Iris pigment epithelial cell (primary cell): ENCODE measurements at places on chromosomes 6 and 20.

DNA sequence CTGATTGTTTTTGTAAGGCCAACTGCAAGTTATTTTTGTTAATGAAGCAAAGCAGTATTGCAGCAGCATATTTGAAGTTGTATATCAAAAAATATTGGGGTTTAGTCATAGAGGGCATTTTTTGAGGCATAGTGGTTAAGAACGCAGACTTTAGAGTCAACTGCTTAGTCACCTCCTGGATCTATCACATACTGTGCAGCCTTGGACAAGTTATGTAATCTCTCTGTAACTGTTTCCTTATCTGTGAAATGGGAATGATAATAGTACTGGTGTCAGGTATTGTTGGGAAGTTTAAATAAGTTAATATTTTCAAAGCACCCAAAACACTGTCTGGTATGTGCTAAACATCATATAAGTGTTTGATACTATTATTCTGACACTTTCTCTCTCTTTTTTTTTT is 27.2 kb upstream of the EFHC1 start:
- peak; percentile 91 for DNase-seq

DNA sequence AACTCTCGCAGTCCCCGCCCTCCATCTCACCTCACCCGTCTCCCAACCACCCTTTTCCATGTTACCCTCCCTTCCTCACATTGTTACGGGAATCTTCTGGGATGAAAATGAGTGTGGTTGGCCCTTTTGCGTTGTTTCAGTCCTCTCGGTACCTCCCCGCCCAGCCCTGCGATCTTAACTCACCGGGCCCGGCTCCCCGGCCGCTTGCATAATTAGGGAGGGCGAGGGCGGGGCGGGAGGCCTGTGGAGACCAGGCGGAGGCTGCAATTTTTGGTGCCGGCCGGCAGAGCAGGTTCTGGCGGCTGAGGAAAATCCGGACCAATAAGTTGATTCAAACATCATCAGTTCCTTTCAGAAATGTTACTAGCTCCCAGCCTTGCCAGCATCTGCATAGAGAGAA is 25.2 kb downstream of the TFAP2B start:
- peak; percentile 46 for DNase-seq

DNA sequence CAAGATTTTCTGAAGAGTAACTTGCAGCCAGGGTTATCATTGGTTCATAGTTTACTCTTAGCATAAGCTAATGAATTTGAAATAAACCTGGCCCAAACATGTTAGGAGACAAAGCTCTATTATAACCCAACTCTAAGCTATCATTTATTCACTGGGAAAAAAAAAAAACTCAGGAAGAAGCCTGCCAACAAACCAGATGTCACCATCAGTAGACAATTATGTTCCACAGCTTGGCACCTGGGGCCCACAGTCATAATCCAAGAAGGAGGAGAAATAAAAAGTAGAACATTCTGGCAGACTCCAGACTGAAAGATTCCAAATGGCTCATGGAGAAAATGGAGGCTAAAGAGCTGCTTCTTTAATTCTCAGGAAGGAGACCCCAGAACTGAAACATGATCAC is 100.0 kb upstream of the CNR1 start:
- DNase-seq = no peak

DNA sequence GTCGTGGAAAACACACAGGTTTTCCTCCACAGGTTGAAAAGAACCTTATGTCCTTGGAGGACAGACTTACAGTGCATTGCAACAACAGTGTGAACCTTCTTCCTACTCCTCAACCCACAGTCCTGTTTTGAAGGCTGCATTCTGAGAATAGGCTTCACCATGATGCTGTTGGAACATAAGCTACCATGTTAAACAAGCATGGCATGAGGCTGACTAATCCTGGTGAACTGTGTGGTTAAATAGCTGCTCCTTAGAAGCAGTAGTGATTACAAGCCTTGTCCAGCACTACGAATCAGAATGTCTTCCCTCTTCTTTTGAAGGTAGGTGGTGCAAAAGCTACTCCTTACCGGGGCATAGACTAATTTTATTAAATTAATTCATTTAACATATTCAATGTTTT is 368.5 kb upstream of the EPHA7 start:
- DNase-seq = peak; percentile 79

GRCh38 chr6:168097621-168098430 is 18.8 kb upstream of the FRMD1 start:
- no peak for DNase-seq

- no peak for DNase-seq
These were observed 602.9 kb upstream of the ARID1B start for GRCh38 chr6:156174031-156174890.

- DNase-seq = no peak
These were observed 126.2 kb downstream of the CD164 start for GRCh38 chr6:109255946-109256640.

DNA sequence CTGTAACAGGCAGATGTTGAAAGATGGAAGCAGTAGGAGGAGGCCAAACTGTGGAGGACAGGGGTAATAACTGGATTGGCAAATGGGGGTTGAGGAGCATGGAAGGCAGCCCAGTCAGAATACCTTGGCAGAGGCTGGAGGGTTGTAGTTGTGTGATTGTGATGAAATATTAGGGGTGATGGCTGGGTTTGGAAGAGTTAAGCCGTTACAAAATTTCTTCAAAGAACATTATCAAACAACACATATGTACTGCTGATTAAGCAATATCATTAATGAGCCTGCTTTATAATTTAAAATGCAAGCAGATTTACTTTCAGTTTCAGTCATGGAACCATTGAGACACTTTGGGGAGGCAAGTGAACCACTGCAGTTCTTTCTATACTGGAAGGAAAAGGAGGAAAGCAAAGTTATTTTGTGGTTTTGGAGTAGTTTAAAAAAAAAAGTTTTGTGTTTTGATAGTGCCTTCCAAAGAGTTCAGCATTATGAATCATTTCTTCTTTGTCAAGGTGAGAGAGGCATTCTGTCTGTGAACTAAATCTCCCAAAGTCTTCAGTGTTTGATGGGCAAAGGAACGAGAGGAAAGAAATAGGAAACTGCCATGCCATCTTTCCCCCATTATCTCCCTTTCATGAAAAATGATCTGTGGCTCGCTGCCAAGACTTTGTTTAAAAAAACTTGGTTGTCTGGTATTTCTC is 20.7 kb downstream of the FOXO3 start:
- DNase-seq = peak; percentile 94

DNA sequence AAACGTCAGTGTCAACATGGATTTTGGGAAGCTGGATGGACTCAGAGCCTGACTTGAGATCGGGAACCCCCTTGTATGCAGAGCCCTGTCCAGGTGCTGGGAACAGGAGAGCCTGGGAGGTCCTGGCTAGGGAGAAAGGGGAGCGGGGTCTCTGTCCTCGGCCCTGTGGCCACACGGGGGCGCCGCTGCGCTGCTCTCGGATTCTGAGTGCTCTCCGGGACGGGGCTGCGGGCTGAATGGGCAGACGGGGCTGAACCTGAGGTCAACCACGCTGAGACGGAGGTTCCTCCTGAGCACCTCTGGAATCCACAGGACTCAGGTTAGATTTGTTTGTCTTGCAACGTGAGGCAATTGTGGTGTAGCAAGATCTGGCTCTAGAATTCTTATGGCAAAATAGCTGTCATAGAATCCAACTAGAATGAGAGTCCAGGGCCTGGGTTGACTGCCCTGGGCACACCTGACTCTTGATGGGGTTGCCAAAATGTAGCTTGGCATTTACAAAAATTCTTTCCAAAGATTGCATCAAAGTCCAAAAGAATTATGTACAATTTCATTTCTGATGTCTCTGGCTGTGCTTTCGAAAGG is 20.6 kb upstream of the HLA-F start:
- no peak for DNase-seq
